ENCODE measurements at places on chromosomes 11 and 22.

GRCh38 chr22:46393873-46394272 lies 58.4 kb downstream of the TRMU start:
- DNase-seq: no peak

- peak; percentile 51 for DNase-seq
Observed at GRCh38 chr22:35258191-35258988, 1.1 kb downstream of the HMGXB4 start.

DNA sequence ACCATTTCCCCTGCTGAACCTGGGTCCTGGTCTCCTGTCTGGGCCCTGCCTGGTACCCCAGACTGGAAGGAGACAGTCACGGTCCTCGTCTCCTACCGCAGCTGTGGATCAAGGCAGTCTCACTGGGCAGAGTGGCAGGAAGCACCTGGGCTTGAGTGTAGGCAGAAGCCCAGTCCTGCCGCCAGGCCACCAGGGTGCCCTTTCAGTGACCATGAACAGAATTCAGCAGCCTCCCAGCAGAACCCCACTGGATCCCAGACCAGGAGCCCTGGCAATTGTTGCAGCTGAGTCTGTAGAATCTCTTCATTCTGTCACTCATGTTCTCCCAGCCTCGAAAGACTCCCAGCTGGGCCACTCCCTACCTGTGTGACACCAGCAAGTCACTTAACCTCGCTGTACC lies 25.5 kb upstream of the CREB3L1 start:
- DNase-seq: no peak

DNA sequence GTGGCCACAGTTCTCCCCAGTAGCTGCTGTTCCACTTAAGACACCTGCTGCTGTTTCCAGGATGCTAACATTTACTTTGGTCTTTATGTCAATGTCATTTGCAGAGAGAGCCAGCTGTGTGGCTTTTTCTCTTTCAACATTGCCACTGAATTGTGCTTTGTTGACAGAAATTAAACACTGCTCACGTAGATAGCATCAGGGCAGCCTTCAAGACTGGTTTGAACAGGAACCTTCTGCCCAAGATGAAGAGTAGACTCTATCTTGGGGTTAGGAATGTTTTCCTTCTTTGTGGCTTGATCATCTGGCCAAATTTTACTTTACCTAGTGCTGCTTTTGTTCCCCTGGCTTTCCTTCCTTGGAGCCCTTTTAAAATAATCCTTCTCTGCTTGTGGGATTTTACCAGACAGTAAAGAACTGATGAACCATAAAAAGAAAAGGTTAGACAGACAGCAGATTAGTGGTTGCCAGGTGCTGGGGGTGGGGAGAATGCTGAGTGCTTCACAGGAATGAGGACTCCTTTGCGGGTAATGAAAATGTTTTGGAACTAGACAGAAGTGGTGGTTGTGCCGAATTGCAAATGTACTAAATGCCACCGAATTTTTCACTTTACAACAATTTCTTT lies 22.7 kb upstream of the XBP1 start:
- no peak for DNase-seq

- DNase-seq: no peak
Observed at GRCh38 chr11:128343870-128344269, 243.5 kb downstream of the ETS1 start.

DNA sequence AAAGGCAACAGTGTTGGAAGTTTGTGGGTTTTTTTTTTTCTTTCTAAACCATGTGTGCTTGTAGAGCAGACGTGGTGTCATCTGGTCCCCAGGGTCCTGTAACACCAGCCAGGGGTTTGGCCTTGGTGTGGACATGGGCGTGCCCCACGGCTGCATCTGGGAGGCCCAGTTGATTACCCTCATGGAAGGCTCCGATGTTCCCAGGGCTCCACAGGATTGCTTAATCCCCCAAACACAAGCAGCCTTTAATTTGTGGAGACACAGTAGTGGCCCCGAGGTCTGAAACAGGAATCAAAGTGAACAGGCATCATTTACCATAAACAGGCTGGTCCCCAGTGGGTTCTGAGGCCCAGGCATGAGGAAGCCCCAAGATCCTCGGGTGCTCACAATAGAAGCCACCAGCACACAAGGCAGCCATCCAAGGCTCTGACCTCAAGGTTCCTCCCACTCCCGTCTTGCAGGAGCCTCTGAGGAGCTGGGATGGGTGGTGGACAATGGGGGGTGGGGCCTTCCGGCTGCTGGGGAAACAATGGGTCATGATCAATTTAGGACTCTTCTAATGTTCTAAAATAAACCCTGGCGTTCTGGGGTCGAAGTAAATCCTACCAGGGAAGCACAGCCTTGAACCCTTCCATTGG lies 115.0 kb upstream of the CD82 start:
- DNase-seq: no peak

DNA sequence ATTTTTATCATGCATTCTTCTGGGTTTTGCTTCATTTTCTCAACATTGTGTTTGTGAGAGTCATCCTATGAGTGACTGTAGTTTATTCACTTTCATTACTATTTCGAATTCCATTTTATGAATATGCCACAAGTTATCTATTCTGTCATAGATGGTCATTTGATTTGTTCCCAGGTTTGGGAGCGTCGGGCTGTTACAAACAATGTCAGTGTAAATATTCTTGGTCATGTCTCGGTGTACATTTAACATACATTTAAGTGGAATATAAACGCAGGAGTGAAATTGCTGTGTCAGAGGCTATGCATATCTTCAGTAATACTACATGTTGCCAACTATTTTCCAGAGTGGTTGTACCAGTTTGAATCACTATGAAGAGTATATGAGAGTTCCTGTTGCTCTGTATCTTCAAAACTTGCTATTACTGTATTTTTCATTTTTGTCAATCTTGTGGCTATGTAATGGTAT lies 2.4 kb downstream of the TRIM44 start:
- no peak for DNase-seq

GRCh38 chr11:120020486-120020885 lies 117.4 kb downstream of the TRIM29 start:
- DNase-seq: no peak

DNA sequence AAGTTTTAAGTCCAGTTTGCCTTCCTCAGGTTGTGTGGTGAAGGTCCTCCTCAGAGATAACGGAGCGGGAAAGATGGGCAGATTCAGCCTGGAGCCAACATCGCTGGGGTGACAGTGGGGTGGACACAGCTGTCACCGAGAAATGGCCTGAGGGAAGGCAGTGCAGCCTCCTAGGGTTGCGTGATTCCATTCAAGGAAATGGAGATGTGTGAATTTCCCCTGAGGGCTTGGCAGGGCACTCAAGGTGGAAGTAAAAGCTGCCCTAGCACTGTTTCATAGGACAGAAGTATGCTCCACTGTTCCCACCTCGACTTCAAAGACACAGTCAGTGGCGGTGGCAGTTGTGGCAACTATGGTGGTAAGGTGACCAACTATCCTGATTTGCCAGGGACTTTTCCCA lies 15.4 kb upstream of the CAT start:
- DNase-seq: no peak

All from mesenchymal stem cell (in vitro differentiated cells and primary cell).